ENCODE measurements at places on chromosomes 4 and X.
A peak's percentile ranks its signal among the peaks of the same experiment; 100 is the strongest.

- DNase-seq: peak; percentile 81
Measured at GRCh38 chr4:112321776-112322684, 24.9 kb downstream of the ALPK1 start.

- DNase-seq: peak; percentile 99
Measured at GRCh38 chr4:48340965-48341775, at the start of gene SLAIN2. Gene SLAIN2 (plus strand): TSS chr4:48341529. CDS start chr4:48341740, 211 bp downstream.

GRCh38 chr4:128768373-128768996 lies 41.0 kb upstream of the JADE1 start:
- no peak for DNase-seq

DNA sequence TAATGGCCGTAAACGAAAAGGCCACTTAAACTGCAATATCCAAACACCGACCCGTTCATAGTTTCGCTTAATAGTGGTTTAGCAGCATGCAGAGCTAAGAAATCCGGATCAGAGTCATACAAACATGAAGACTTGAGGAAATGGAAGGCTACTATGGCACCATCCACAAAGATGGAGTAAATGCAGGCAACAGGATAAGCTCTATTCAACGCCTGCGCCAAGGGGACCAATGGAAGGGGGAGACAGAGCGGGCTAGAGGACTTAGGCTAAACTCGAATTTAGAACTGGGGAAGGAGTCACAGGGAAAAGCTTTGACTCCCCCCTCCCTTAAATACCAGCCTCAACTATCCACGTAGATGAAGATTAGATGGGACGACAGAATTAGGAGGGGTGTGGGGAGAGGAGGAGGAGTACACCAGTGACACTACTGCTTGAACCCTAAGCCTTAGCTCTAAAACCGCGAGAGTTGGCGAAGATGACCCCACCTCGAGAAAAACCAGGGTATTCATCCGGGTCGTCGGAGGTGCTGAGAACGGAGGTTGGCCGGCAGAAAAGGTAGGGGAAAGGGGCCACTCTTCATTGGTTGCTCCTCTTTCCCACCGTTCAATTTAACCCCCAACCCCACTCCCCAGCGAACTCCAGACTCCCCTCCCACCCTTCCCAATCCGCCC lies 3.5 kb downstream of the HUWE1 start:
- DNase-seq: no peak

- no peak for DNase-seq
Measured at GRCh38 chrX:55159551-55159950, 60.6 kb upstream of the PAGE5 start.

DNA sequence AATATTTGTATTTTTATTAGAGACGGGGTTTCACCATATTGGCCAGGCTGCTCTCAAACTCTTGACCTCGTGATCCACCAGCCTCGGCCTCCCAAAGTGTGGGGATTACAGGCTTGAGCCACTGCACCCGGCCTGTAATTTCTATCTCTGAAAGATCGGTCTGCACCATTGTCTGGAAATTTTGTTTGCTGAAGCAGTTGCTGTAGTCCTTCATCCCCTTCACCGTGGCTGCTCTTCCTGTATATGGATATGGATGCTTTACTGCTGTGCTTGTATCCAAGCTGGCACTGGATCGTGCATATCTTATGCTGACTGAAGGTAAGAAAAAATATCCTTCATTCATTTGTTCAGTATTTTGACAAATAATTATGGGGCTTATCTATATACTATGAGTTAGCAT lies 338.4 kb upstream of the GNPDA2 start:
- no peak for DNase-seq

DNA sequence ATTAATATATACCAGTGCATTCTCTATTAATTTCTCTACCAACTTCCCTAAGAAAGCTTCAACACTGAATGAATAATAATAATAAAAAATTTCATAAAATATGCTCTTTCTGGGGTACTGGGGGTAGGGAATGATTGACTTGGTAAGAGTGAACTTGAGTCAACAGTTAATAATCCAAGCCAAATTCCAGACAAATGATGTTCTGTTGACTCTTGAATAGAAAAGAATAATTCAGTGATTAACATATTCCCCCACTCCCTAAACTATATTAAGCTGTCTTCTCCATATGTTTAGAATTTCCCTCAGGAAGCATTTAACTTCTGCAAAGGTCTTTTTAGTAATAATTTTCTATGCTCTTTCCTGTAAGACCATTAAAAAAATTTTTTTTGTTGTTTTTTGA lies 12.3 kb downstream of the PGRMC2 start:
- DNase-seq: no peak

- no peak for DNase-seq
Measured at GRCh38 chr4:169625886-169626285, 5.5 kb downstream of the CLCN3 start.

DNA sequence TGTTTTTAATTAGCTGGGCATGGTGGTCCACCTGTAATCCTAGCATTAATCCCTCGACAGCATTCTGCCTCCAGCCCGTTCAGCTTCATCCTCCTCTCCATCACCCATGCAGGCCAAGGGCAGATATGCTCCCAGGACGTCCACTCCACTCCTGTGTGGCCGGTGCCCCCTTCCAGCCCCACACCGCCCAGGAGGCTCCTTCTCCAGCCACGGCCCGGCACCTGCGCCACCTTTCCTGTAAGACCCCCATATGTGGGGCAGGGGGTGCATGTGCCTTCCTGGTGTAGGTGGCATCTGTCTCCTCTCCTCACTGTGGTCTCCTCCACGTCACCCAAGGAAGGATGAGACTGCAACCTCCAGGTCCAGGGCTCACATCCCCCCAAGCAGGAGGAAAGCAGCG lies 57.0 kb upstream of the MXD4 start:
- DNase-seq: no peak

All from stimulated activated CD4-positive, alpha-beta T cell treated with anti-CD3 and anti-CD28 coated beads, Interleukin-2, amount 100 ng/mL, for 48 hours (primary cell).